AG09319 (cell line): ENCODE measurements at places on chromosomes 16 and 17.
A peak's percentile ranks its signal among the peaks of the same experiment; 100 is the strongest.

DNA sequence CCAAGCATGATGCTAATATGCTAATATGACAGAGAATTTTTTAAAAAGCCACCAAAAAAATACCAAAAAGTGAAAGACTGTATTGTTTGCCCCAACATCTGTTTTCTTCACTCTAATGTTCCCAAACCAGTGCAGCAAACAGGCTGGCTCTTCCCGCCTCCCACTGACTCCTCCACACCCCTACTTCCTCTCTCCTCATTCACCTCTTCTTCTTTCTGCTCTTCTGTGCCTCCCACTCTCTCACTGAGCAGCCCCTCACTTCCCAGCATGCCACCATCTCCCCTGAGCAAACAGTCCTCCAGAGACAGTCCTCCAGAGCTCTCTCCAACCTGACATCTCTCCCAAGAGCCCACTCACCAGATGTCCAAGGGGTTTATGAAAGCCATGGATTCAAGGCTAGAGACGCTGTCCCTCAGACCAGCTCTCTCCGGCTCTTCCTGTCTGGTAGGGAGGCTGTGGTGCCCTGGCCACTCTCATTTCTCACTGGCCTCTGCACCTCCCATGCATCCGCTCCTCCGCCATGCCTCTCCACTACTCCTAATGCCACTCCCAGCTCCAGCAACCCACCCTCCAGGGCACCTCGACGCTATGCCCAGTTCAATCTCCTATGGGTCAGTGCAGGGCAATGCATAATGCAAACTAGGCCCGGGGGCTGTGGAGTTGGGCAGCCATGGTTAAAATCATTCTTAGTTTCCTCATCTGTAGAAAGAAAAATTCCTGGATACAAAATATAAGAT is 52.9 kb downstream of the ANKRD11 start:
- no peak for DNase-seq

GRCh38 chr16:70678121-70678897 is 7.5 kb downstream of the MTSS2 start:
- no peak for DNase-seq

DNA sequence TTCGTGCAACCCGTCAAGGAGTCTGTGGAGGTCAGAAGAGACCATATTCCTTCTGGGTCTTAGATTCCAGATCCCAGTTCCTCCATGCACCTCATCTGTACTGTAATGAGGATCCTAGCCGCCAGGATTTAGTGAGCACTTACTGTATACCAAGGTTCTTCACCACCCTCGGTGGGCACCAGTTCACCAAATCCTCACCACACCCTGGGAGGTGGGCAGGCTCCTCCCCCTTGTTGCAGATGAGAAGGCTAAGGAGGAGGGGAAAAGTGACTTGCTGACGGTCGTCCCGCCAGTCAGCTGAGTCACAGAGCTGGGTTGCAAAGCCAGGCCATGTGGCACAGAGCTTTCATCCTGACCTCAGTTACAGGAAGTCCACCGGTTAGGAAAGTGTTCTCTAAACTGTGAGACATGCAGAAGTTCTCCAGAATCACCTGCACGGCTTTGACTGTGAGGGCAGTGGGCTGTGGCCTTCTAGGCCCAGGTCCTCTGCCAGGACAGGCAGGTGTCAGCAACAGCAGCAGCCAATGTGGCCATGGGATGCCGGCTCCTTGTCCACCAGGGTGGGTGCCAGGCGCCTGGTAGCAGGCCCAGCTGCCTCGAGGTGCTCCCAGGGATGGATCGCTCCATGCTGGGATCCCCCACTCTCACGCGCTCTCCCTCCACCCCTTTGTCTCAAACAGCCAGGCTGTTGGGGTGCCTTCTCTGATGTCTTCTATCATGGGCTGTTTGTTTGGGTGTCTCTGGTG is 240.3 kb upstream of the GSE1 start:
- DNase-seq = peak; percentile 30

- DNase-seq = no peak
Measured at GRCh38 chr17:47695429-47696376, 1.7 kb downstream of the TBKBP1 start.

- DNase-seq = no peak
Measured at GRCh38 chr17:64718058-64718457, 56.0 kb upstream of the SMURF2 start.

GRCh38 chr17:74078363-74078941 is 125.0 kb upstream of the RPL38 start:
- DNase-seq = no peak

DNA sequence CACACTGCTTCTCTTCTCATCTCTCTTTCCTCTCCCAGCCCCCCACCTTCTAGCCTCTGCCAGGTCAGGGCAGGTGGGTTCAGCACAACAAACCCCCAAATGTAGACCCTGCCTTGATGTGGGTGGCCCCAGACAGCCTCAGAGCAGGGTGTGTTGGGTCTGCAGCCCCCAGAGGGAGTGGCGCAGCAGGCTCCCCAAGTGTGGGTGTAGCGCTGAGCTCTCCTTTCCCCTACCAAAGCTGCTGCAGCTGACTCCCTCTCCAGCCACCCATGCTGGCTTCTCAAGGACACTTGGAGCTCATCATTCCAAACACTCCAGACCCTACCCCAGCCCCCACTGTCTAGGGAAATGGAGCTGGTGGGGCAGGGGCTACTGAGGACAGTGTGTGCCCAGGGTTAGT is 27.3 kb downstream of the NLRC3 start:
- DNase-seq = no peak

GRCh38 chr17:75249564-75249963 is 11.8 kb downstream of the GGA3 start:
- DNase-seq = no peak

DNA sequence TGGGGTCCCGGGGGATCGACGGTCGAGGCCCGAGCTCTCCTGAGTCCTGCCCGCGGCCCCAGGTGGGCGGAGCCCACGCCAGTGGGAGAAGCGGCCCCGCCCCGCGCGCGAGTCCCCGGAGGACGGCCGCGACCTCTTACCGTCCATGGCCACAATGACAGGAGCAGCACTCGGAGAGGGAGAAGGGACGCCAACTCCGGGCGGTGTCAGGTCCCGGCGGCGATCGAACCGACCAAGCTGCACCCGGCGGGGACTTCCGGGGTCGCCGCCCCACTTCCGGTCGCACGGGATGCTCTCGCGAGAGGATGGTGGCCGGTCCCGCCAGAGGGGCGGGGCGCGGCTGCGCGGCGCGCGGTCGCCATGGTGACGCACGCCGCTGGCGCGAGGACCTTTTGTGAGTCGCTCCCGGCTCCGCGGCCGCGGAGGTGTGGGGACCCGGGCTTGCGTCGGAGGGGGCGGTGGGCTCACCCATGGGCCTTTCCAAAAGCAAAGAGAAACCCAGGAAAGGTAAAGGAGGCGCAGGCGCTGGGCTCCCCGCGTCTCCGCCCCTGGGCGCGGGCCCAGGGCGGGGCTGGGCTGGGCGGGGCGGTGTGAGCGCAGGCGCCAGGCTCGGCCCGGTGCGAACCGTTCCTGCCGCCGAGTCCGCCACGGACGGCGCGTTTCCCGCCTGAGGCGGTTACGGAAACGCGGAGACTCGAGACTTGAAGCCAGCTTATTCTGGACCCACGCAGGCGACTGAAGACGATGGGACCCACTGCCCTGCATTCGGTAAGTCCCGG is at the start of the genes CHMP1A and SPATA33:
Gene CHMP1A (minus strand): TSS at position 267 of the 779 bp plus-strand sequence. CDS start 120 bp downstream, at position 147.
Gene SPATA33 (plus strand): TSS at position 395 of the 779 bp plus-strand sequence. CDS start 76 bp downstream, at position 471.
- DNase-seq = peak; percentile 59

DNA sequence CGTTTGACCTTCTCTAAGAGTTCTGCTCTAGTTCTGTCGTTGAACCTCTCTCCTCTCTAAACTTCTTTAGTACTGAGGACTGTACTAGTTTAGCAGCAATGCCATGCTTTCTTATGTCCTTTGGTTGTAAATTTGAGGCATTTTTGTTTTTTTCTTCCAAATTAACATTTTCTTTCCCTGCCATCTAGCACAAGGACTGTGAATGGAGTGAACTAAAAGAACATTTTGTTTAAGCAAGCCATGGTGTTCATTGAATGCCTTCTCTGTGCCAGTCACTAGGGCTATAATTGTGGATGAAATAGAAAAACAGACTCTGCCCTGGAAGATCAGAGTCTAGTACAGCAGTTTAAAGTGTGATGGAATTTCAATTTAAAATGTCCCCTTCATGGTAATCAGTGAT is 137.9 kb downstream of the FTO start:
- no peak for DNase-seq

DNA sequence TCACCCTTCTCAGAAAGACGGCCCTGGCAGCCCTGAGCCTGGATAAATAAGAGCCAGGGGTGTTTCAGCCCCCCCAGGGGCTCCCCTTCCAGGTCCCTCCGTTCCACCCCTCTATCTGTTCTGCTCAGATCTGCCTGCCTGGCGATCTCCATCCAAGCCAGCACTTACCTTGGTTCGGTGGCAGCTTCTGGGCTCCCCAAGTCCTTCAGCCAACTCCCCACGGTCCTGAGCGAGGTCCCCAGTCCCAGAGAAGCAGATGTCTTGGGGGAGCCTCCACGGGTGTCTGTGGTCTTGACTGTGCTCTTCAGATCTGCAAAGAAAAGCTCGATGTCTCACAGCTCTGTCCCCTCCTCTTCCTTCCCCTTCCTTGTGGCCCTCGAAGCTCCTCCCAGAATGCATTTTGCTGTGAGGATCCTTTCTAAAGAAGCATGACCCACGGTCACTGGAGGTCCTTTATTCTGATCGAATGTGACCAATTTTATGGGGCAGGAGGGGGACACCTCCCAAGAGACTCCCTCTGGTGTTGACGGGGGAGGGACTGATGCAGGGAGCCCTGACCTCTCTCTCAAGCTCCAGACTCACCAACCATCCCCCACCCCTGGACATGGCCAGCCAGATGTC is at the start of gene PIK3R6:
Gene PIK3R6 (minus strand): TSS at position 314 of the 621 bp plus-strand sequence. CDS start 17,880 bp downstream, outside the sequence.
- DNase-seq = no peak

DNA sequence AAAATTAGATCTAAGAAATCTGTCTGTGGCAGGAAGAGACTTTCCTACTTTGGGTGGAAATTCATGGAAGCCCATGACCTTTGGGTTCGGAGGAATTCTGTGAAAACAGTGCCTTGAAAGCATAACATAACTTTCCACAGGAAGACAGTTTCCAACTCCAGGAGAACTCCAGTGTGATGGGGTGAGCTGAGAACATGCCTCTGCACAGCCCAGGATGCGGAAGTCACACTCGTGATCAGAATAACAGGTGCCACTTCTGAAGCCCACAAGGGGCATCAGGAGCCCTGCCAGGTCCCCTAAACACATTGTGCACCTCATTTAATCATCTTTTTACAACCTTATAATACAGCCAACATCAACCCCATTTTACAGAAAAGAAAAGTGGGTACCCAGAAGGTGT is 9.7 kb downstream of the TVP23A start:
- DNase-seq = no peak

- DNase-seq = no peak
Measured at GRCh38 chr17:15910791-15911190, 34.1 kb upstream of the ADORA2B start.

DNA sequence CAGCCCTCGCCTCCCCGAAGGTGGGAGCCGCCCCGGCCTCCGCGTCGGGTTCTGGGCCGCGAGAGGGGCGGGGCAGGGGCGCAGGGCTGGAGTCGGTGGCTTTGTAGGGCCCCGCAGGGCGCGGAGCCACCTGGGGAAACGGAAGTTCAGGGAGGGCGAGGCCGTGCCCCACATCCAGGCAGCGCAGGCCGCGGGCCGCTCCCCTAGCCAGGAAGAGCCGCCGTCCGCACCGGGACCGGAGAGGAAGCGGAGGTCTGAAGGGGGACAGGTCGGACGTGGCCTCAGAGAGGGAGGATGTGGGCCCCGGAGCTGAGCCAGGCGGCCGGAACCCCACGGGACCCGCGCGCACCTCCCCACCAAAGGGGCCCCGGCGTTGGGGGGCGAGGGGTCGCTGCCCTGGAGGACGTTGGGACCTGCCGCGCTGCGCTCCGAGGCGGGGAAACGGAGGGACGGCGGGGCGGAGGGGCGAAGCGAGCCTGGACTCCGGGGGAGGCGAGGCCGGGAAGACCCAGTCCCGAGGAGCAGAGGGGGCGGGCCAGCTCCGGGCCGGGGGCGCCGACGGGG is 482 bp upstream of the SLC16A3 start:
- DNase-seq = no peak

- no peak for DNase-seq
Measured at GRCh38 chr17:45123076-45123770, 9.1 kb downstream of the PLCD3 start.

DNA sequence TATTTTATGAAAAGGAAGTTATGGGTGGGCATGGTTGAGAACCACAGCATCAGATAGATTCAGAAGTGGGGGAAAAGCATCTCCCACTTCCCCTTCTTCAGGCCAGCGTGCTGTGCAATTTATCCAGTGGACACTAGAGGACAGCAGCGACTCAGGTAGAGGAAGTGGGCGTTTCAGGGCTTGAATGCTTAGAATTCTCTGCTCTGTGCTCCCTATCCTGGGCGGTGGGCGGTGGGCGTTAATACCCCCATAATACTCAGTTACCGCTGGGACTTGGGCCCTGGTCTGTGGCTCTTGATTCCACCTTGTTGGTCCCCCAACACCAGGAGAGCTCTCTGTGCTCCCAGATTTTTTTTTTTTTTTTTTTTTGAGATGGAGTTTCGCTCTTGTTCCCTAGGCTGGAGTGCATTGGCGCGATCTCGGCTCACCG is 3.7 kb upstream of the LYZL6 start:
- no peak for DNase-seq

DNA sequence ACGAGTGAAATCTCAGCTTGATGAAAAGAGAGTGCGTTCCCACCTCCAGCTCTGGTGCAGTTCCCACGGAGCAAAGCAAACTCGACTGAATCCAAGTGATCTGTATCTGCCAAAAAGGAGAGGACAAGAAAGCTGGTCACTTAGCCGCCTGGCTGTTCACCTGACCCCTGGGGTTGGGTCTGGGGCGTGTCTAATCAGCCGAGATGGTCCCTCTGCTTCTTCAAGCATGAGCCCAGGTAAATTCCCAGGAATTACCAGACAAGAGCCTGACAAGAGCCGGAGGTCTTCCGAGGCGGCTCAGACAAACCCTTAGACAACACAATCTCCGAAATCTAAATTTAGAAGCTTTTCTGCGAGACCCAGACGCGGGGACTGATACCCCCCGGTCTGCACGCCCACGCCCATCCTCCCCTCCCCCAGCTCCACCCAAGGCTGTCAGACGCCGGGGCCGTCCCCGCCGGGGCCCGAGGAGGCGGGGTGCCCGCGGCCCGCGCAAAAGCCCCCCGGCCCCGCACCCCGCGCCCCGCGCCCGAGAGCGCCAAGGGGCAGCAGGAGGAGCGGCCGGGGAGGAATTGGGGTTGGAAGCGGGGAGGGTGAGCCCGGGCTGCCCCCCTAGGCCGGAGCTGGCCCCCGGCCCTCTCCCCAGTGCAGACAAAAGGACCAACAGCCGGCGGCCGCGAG is 674 bp downstream of the ZNF821 start:
- DNase-seq = no peak
